ENCODE measurements at places on chromosomes 3 and 15. TPM values are rescaled to one million over a fixed set of nuclear protein-coding genes. Genes with fewer than 3 reads are reported as not detected.

The ECE2 gene
- not detected for total RNA-seq

DNA sequence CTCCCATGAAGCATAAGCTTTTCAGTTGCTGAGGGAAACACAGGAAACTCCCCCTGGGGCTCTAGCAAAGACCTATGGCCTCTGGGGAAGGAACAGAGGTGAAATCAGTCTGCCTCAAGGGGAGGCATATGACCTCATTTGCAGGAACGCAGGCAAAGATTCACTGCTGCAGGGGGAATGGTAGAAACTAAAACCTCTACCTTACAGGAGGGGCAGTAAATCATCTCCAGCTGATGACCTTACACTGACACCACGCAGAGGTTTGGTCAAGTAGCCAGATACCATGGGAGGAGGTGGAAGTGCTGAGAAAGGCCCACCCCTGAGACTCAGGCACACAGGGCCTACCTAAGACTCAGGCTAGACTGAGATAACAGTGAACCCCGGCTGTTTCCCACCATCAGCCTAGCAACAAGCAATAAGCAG is 81.1 kb downstream of the RAD18 start:
- no peak overlapping the region for H3K4me3 ChIP-seq
- no peaks in the 10 kb centered on the region for H3K36me3 ChIP-seq
- no peak for DNase-seq
- no peak overlapping the region for H3K27ac ChIP-seq

DNA sequence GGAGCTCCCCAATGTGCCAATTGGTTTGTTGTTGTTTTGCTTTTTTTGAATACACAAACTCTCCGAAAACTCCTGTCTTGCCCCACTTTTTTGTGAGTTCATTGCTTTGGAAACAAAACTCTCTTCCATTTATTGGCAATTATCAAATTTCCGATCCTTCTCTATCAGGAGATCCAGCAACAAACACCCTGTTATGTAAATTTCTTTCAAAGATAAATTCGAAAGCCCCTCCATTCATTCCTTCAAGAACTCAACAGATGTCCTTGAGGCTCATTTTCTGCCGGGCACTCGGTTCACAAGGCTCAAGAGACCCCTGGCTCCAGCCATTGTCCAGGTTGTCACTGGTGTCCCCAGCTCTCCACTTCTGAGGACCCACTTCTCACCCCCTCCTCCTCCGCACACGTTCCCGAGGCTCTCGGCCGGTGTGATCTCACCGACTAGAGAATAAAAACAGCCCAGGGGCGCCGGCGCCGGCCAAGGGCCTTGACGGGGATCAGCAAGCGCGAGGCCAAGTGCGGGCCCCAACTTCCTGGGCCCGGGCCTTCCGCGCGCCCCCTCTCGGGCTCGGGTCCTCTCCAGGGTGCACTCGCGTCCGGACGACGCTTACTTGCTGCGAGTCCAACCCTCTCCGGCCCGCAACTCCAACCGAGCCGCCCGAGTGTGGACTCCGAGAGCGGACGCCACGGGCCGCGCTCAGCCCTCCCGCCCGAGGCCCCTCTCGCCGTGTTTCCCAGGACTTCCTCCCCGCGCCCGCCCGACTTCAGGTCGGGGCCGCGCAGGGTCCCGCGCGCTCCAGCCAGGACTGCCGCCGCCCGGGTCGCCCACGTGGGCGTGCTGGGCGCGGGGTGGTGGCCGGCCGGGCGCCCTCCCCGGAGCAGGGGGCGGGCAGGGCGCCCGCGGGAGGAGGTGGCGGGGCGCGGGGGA is 533 bp upstream of the SMAD3 start:
- no peaks in the 10 kb centered on the region for H3K36me3 ChIP-seq
- H3K4me3 ChIP-seq, result peak overlapping the region; percentile 79
- DNase-seq, result peak; percentile 61
- H3K27me3 ChIP-seq, result no peaks in the 10 kb centered on the region
- H3K27ac ChIP-seq, result peak overlapping the region; percentile 89
- H3K4me1 ChIP-seq, result peaks cover 28% of the 10 kb centered on the region

- no peak overlapping the region for H3K27ac ChIP-seq
- no peaks in the 10 kb centered on the region for H3K4me1 ChIP-seq
- no peak for DNase-seq
- peaks cover 22% of the 10 kb centered on the region for H3K36me3 ChIP-seq
Measured at GRCh38 chr3:56629451-56629850, 53.6 kb downstream of the TASOR start.

GRCh38 chr3:114518206-114518808 is 224.5 kb downstream of the TIGIT start:
- no peaks in the 10 kb centered on the region for H3K36me3 ChIP-seq
- H3K27ac ChIP-seq, result no peak overlapping the region
- no peaks in the 10 kb centered on the region for H3K27me3 ChIP-seq
- H3K4me3 ChIP-seq, result no peak overlapping the region
- peaks cover 9% of the 10 kb centered on the region for H3K4me1 ChIP-seq

DNA sequence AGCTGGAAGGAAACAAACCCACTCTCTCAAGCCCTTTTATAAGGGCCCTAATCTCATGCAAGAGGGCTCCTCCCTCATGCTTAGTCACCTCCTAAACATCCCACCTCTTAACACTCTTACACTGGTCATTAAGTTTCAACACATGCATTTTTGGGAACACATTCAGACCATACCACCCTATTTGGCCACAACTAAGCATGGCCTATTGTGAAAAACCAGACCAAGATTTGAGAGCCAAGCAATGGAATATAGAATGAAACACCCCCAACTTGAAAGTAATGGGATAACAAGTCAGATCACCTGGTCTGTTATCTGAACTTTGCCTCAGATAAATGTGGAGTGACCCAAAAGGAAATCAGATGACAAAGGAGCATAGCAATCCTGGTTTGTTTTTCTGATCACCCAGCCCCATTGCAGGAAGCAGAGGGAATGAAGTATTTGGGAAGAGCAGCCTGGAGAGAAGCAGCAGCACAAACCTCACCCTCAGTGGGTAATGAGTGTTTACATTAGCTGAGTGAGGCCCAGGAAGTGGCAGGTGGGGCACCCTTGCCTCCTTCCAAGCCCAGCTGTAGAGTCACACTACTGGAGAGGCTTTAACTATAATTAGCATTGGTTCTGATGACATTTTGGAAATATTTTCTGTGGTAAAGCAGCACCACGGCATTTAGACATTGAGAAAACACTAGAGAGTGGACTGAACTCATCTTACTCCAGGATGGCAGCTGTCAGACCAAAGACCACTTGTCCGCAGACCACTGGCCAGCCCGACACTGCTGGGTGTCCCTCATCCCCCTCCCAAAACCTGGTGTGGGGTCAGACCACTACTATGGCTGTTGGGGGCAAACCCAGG is 48.8 kb upstream of the PRTG start:
- peak overlapping the region; percentile 82 for H3K27ac ChIP-seq
- H3K27me3 ChIP-seq, result no peaks in the 10 kb centered on the region
- H3K4me1 ChIP-seq, result peaks cover 7% of the 10 kb centered on the region
- H3K4me3 ChIP-seq, result no peak overlapping the region
- H3K36me3 ChIP-seq, result no peaks in the 10 kb centered on the region
- peak; percentile 86 for DNase-seq

The SEMA3G gene
- 22.0 TPM for total RNA-seq

The AADACL2 gene
- total RNA-seq, result not detected
